Breast epithelium (tissue), 4 donors: ENCODE measurements at places on chromosomes 13 and 19.

- no peaks in the 10 kb centered on the region for H3K36me3 ChIP-seq
- H3K4me3 ChIP-seq, result no peak overlapping the region
- H3K27me3 ChIP-seq, result no peaks in the 10 kb centered on the region
- H3K4me1 ChIP-seq, result no peaks in the 10 kb centered on the region
- DNase-seq, result no peak
Observed at GRCh38 chr13:100537951-100538462, 50.6 kb downstream of the GGACT start.

GRCh38 chr19:53577968-53578367 is 40.0 kb downstream of the ZNF331 start:
- peaks cover 16% of the 10 kb centered on the region for H3K36me3 ChIP-seq
- no peak for DNase-seq
- H3K27ac ChIP-seq, result no peak overlapping the region

GRCh38 chr13:32202268-32202667 is 112.9 kb downstream of the ZAR1L start:
- H3K27me3 ChIP-seq, result no peaks in the 10 kb centered on the region
- H3K27ac ChIP-seq, result no peak overlapping the region
- no peak overlapping the region for H3K4me3 ChIP-seq
- no peaks in the 10 kb centered on the region for H3K36me3 ChIP-seq
- no peak for DNase-seq

GRCh38 chr19:16023146-16023915 is 53.0 kb upstream of the TPM4 start:
- H3K27me3 ChIP-seq, result no peaks in the 10 kb centered on the region
- DNase-seq, result no peak
- no peaks in the 10 kb centered on the region for H3K4me1 ChIP-seq

GRCh38 chr13:29810145-29810742 is 40.2 kb downstream of the UBL3 start:
- no peak overlapping the region for H3K4me3 ChIP-seq
- no peaks in the 10 kb centered on the region for H3K4me1 ChIP-seq

GRCh38 chr19:2494084-2494446 is 18.1 kb downstream of the GADD45B start:
- H3K4me3 ChIP-seq, result peak overlapping the region; percentile 48
- no peaks in the 10 kb centered on the region for H3K36me3 ChIP-seq
- no peak for DNase-seq
- H3K27me3 ChIP-seq, result no peaks in the 10 kb centered on the region
- no peaks in the 10 kb centered on the region for H3K4me1 ChIP-seq
